Hypothalamus (tissue), 51 donors: ENCODE measurements at places on chromosomes 5 and 9.

DNA sequence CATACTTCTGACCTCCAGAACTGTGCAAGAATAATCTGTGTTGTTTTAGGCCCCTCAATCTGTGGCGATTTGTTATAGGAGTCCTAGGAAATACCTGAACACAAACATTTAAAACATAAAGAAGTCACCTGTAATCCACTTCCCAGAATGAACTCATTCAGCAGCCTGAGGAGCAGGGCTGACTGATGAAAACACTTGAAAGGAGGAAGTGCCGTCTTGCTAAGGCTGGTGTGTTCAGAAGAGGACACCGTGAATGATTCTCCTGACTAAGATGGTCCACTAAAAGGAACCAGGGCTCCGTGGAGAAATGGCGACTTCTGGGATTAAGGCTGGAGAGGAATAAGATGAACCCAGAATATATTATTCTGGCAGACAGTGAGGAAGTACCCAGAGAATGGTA lies 18.7 kb upstream of the MARCHF6 start:
- no peak for DNase-seq

GRCh38 chr5:133635051-133635450 lies 22.7 kb upstream of the FSTL4 start:
- DNase-seq, result no peak

DNA sequence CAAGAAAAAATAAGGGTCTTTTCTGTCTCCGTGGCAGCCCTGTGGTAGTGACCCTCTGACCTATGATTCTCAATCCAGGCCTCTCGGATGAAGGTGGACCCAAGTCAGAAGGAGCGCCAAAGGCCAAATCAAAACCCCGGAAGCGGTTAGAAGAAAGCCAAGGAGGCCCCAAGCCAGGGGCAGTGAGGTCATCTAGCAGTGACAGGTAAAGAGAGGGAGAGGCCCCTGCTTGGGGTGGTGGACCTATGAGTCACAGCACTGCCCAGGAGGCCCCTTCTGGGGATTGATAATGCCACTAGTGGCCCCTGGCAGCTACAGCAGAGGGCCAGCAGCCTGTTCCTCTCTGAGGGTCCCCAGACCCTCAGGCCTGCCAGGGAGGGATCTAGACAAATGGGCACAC lies 6.4 kb upstream of the SLC2A8 start:
- DNase-seq, result no peak

- DNase-seq, result no peak
These were observed 288.8 kb upstream of the ADAMTSL1 start for GRCh38 chr9:18185196-18185595.

DNA sequence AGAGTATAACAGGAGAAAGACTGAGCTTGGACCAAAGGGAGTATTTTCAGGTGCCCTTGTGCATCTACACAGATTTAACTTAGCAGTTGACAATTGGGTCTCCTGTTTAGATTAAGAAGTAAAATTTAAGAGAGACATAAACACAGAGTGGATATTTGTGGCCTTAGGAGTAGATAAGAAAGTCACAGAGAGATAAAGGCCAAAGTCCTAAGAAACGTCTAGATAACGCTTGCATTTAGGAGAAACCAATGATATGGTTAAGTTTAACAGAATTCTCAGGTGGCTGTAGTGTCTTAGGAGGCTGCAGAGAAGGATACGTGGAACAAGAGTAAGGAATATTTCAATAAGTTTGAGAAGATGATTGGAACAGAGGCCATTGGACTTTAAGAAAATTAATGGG lies 155.0 kb upstream of the DAB2 start:
- DNase-seq, result no peak

DNA sequence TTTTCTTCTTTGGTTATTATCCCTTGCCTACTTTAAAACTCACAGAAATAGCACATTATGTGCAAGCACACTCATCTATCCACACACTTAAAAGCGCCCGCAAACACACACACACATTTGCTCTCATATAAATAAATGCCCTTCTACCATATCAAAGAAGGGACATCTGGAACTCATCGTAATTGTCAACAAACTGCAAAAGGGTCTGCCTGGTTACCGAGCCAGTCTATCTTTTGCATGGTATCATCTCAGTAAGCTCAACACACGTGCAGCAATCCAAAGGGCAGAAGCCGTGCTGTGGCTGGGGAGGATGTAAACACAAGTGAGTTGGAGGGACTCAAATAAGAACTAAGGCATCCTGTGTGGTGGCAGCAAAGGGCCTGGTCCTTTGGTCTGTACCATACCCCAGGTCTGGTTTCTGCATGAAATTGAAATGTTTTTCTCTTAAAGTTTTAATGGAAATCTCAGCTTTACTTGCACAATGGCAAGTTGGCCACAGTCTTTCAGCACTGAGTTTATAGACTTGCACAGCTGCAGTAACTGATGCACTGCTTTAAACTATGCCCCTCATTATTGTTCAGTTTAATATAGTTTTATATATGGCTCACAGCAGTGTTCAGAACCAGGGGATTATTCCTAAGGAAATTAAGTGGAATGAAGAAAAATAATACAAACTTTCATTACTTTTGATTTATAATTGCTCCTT lies 331.0 kb downstream of the ADAMTS6 start:
- no peak for DNase-seq

DNA sequence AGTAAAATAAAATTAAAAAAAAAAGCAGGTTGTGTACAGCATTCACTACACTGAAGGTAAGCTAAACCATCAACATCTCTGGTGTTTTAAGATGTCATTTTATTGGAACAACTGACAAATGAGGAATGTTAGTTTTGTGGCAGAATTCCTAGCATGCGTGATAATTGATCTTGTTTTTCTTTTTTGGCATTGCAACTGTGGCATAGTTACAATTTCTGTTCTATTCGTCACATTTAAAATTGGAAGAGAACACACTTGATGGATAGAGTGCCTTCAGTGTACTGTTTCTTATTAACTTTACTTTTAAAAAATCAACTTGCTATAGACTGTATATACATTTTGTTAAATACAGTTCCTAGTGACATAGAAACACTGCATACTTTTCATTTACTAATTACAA lies 43.6 kb upstream of the TNFSF15 start:
- no peak for DNase-seq

DNA sequence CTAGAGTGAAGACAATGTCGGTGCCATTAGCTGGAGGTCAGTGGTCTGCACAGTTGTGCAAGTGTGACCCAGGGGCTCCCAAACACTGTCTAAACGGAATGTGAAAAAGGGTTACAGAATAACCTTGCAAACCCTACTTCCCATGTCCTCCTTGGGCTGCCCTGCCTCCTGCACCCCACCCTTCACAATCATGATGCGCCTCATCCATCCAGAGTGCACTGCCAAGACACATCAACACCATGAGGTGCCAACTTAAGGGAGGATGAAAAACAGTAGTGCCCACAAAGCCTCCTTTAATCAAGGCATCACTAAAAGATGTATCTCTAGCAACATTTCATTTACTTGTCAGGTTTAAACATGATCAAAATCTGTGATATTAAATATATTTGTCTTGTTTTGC lies 87.1 kb downstream of the SETX start:
- no peak for DNase-seq

DNA sequence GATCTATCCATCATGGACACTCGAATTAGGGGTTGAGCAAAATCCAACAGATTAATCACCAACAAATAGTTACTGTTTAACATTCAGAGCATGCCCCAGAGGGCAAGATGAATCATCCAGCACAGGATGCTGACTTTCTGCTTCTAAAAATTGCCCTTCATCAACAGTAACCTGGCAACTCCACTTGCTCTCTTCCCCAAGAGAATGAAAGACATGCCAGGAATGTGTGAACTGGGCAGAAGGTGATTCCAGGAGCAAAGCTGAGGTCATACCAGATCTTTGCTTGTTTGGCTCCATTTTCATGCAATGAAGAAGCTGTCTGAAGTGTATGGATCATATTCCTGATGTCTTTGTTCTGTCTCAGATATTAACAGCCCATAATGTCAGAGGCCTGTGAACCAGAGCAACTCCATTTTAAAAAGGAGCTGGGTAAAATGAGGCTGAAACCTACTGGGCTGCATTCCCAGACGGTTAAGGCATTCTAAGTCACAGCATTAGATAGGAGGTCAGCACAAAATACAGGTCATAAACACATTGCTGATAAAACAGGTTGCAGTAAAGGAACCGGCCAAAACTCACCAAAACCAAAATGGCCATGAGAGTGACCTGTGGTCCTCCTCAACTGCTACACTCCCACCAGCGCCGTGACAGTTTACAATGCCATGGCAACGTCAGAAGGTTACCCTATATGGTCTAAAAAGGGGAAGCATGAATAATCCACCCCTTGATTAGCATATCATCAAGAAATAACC lies 2.5 kb upstream of the ZNF367 start:
- no peak for DNase-seq

GRCh38 chr5:104429911-104430310 lies 867.3 kb upstream of the NUDT12 start:
- no peak for DNase-seq

- no peak for DNase-seq
These were observed 8.2 kb downstream of the PRRC2B start for GRCh38 chr9:131402073-131402472.

DNA sequence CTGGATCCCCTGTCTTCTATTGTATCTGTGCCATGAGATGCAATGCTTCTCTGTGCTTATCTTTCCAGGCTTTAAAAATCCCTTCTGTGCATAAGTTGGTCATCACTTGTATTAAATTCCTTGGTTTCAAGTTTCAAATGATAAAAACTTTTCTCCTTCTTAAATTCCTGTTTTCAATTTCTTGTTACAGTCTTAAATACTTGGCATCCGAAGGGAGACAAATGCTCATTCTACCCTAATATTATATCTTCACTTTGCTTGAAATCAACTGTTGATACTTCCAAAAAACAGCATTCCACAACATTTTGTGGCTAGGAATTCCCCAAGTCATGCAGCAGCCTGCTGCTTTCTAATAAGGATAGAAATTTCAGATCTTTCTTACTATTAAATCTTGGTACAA lies 413.2 kb upstream of the ACTBL2 start:
- DNase-seq, result no peak

DNA sequence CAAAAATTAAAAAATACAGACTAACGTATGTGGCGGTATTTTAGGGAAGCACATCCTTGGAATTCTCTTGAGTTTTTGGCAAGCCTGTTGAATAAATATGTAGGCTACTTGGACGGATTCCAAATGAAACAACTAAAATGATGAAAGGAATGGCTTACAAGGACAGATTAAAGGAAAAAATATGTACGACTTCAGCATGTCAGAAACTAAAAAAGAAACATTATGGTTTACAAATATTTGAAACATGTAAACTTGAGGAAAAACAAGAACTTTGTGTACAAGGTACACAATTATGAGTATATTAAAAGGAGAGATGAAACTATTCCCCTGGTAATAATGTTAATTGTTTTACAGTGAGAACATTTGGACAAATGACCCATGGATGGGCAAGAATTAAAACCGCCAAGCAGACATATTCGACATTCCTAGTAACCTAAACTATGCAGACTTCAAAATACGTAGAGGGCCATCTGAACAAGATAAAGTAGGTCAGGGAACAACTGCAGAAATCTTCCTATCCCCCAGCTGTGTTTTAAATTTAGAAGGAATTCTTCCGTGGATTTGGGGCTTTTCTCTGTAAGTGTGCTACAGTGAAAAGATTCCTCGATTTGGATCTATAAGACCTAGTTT lies 12.5 kb downstream of the EDIL3 start:
- no peak for DNase-seq

GRCh38 chr9:3277200-3277599 lies 248.6 kb downstream of the RFX3 start:
- no peak for DNase-seq

DNA sequence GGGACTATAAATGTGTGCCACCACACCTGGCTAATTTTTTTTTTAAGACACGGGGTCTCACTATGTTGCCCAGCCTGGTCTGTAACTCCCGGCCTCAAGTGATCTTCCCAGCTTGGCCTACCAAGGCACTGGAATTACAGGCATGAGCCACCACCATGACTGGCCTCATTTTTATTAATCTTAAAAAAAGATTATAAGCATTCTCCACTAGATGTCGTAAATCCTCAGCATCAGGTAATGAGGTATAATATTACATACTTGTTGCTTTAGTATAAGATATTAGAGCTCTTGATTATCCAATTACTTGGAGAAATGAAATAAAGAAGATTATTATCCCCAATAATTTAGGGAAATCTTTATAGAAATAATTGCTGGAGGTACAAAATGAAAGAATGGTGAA lies 78.2 kb upstream of the HTR1A start:
- DNase-seq, result no peak

DNA sequence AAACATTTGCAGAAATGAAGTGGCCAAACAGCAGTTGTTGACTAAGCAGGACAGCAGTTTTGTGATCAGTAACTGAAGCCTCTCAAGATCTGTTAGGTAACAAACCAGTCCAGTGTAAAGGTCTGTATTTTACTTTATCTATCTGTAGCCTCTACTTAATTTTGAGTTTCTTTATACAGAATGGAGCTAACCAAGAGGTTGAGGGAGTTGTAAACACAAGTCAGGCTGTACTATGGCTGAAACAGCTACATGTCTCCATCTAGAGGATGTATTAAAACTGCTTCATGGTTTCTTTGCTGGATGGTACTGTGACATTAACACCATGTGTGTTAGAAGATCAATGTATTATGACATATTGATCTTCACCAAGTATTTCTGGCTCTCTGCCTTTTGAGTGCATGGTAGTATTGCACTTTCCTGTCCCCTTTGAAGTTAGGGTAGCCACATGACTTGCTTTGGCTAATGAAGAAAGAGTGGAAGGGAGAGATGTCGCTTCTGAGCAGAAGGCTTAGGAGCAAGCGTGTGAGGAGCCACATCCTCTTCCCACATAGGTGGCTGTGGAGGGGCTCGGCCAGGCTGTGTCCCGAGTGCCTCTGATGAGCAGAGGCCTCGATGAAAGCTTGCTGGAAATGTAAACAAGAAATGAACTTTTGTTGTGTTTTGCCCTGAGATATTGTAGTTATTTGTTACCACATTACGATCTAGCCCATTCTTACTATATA lies 105.6 kb upstream of the PCA3 start:
- no peak for DNase-seq

- no peak for DNase-seq
These were observed 66.1 kb downstream of the CDK5RAP2 start for GRCh38 chr9:120513825-120514396.

- DNase-seq, result no peak
These were observed 55.2 kb upstream of the FYB1 start for GRCh38 chr5:39274398-39275085.

- DNase-seq, result no peak
These were observed 12.8 kb downstream of the EHMT1 start for GRCh38 chr9:137631345-137632229.

- no peak for DNase-seq
These were observed 139.4 kb downstream of the ATG10 start for GRCh38 chr5:82111191-82111590.

GRCh38 chr5:139025651-139026050 lies 150.5 kb upstream of the LRRTM2 start:
- no peak for DNase-seq
